ENCODE measurements at places on chromosomes 2 and 18.

GRCh38 chr18:32930695-32931301 is 158.0 kb upstream of the KLHL14 start:
- DNase-seq, result no peak

- DNase-seq, result no peak
These were observed 16.6 kb upstream of the NPAS2 start for GRCh38 chr2:100803334-100803733.

DNA sequence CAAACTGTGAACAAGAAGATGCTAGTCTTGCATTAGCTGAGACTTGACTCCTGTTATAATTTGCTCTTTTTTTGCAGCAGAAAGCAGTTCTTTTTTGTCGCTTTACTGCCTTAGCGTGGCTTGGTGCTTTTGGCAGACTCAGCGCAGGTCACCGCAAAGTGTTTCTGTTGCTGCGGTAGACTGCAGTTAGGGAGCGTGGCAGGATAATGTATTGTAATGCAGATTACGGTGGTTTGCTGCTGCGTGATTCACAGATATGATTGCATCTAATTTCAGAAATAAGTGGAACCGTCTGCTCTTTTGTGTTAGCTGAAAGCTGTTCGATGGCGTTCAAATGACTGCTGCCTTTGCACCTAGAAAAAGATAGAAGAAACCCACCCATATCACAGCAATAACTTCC is 131.6 kb upstream of the SATB2 start:
- DNase-seq, result no peak

GRCh38 chr18:55845221-55845620 is 257.2 kb upstream of the TCF4 start:
- DNase-seq, result no peak

DNA sequence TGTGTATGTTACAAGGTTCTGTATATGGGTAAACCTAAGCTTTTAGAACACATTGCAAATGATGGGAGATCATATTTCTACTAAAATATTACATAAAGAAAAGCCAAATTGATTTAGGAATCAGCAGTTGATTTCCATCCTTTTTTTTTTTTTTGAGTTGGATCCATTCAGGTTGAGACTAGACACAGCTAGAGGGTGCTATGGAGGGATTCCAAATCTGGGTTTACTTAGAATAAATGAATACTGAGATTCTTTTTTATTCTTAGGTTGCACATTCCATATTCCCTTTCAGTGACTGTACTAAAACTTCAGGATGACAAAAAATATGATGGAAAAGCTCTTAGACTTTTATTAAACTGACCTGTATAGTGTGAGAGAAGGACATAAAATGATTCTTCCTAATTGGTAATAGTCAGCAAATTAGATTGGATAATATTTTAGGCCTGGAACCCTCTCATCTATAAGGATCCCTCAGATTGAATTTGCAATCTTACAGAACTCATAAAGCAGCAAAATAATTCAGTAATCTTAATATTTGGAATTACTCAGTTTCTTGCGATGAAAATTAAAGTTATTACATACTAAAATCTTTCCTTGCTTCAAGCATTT is 183.3 kb upstream of the SESTD1 start:
- no peak for DNase-seq

- DNase-seq, result no peak
These were observed 206.3 kb downstream of the AFF3 start for GRCh38 chr2:99936065-99936464.

DNA sequence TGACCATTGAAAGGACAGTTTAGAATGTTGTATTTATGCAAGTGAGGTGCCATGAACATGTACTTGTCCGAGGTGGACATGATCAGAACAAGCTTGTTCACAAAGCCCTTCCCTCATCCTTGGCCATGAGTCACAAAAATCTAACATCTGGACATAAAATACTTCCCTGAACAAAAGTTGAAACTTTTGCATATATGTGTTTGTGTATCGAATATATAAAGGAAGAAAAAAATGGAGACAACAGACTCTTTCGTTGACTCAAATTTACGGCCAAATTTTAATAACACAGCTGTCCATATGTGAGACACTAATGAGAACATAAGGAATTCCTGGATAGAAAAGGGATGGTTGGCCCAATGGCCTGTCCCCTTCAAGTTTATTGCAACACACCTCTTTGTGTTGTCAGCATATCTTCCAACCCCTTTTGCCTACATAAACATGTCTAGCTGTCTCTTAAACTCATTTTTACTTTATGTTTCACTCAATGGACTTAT is 19.4 kb upstream of the ZEB2 start:
- no peak for DNase-seq

- no peak for DNase-seq
These were observed 58.4 kb downstream of the WDSUB1 start for GRCh38 chr2:159228081-159228581.

- DNase-seq, result no peak
These were observed 61.0 kb downstream of the ERBB4 start for GRCh38 chr2:212477571-212477970.

- DNase-seq, result no peak
These were observed 169.4 kb upstream of the ALKAL2 start for GRCh38 chr2:457262-457661.

DNA sequence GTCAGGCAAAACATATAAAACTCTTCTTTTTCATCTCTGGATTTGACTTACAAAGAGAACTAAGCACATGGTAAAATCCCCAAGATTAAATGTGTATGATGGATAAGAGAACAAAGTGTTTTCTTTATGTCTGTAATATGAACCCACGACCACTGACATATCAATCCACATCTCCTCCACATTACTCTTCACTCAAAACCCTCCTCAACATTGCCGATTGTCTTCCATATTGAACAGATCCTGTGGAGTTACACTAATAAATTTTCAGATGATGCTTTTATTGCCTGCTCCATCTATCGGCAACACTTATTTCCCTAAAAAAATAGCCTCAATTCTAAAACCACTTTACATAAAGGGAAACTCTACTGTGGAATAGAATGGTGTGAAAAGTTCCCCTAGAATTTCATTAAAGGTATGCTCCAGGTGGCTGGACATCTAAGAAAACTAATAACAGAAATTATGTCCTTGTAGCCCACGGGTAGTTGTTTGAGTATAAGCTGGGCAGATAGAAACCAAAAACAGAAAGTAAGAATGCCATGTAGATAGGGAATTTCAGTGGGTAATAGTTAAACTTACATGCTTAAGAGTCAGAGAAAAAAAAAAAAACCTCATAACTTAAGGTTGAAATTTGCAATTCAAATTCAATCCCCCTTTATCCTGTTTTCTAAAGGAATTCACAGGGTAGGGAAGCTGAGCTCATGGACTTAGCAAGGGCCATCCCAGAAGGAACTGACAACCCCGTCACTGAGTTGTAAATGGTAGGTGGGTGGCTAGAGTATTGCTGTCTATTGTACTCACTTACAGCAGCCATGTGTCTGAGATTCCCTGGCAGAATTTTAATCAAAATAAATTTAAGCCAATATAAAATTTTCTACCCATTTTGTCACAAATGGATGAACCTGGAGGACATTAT is 305.4 kb upstream of the LYPD1 start:
- no peak for DNase-seq

Measured in osteoblast (primary cell).